ENCODE measurements at places on chromosomes 6 and 20.

DNA sequence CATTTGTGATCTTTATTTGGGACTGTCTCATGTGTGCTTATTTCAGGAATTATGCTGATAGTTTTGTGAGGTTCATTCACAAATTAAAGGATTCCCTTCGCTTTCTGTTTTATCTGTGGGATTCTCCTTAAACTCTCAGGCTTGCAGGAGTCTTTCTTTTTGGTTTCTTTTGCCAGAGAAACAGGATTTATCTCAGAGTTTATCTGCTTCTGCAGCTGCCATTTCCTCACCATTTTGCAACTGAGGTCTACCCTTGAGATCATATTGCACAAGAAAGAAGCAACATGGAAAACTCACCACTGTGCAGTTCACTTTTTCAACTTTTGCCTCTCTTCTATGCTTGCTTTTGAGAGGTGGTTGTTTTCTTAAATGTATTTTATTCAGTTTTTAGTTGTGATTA lies 201.0 kb downstream of the PRL start:
- no peak for DNase-seq

DNA sequence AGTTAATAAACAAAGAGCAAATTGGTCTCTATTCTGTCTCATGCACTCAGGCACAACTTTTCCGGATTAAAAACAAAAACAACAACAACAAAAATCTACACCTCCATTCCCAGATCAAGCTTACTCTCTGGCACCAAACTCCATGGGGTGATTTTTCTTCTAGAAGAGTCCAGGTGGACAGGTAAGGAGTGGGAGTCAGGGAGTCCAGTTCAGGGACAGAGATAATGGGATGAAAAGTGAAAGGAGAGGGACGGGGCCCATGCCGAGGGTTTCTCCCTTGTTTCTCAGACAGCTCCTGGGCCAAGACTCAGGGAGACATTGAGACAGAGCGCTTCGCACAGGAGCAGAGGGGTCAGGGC lies 437 bp upstream of the HLA-A start:
- DNase-seq, result no peak

DNA sequence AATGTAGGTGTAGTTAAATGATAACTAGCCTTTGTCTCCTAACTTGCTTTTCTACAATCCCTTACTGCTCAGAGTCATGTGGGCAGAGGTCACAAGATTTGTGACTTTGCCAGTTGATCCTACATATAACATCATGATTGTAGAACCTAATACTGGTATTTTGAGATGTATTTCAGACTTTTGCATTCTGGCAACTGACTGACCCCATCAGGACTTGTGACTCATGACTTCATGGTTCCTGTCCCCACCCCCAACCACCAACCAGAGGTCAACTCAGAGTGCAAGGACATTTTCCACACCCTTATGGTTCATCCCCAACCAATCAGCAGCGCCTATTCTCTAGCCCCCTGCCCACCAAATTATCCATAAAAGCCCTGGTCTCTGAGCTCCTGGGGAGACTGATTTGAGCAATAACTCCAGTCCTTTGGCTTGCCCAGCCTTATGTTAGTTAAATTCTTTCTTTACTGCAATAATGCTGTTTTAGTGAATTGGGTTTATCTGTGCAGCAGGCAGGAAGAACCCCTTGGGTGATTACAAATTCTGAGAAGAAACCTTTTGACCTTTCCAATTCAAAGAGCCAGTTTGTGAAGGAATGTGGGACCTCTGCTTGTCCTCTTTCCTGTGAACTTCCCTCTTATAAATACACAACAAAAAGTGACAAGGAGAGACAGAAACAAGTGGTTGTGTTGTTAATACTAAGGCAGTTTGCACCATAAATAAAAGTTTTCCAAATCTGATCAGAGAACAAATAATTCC lies 588.7 kb downstream of the UTRN start:
- DNase-seq, result no peak

DNA sequence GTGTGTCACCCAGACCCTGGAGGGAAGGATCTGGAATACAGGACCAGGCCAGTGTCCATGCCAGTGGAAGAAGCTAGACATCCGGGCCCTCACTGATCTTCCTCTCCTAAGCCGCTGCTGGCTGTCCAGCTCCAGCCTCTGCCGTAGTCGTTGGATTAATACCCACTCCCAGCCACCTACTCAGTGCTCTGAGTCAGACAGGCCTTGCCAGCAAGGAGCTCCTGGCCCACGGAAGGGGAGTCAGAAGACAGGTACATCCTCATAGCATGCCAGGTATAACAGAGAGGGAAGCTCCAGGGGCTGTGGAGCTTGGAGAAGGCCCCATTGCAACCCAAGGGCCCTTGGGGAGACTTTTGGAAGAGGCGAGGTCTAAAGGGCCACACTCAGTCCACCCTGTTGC lies 49.0 kb downstream of the STK35 start:
- DNase-seq, result no peak

GRCh38 chr6:9346923-9347322 lies 911.6 kb upstream of the SLC35B3 start:
- DNase-seq, result no peak

DNA sequence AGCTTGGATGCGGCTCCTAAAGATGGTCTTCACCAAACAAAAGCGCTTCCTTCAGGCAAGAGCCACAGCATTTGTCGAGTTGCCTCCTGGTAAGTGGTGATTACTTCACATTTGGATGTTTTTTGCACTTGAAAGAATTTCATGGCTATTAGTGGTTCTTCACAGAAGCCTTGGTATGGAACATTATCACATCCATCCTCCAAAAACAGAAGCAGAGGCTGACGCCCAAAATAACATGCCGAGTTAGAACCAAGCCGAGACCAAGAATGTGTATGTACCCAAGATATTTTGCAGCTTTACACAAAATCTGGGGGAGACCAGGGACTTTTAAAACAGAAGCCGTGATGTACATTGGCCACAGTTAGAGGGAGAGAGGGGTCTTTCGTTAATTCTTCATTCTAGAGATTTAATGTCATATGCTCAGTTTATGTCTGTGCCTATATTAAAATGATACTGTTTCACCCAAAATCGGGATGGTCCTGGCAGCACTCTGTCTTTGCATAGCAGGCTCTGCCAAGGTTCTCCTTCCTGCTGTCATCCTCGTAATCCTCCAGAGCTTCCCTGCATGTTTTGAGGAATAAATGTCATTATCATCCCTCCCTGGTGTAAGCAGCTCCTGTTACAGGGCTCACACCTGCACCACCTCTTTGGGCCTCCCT lies 109.3 kb downstream of the TMEM242 start:
- DNase-seq, result no peak

DNA sequence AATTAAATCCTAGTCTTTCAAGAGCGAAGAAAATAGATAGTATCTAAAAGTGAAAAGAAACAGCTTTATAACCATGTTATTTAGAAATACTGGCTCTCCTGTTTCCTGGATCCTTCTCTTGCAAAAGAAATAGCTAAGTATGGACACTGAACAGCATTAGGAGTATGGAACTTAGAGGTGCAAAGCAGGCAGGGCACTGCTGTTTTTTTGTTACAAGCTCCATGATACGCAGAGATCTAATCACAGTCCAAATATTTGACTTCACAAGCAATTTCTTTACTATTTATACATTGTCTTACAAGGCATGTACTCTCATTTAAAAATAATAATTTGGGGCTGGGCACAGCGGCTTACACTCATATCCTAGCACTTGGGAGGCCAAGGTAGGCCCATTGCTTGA lies 7.6 kb downstream of the TRPC4AP start:
- no peak for DNase-seq

- peak; percentile 20 for DNase-seq
Observed at GRCh38 chr20:58482416-58482815, 32.8 kb downstream of the APCDD1L start.

DNA sequence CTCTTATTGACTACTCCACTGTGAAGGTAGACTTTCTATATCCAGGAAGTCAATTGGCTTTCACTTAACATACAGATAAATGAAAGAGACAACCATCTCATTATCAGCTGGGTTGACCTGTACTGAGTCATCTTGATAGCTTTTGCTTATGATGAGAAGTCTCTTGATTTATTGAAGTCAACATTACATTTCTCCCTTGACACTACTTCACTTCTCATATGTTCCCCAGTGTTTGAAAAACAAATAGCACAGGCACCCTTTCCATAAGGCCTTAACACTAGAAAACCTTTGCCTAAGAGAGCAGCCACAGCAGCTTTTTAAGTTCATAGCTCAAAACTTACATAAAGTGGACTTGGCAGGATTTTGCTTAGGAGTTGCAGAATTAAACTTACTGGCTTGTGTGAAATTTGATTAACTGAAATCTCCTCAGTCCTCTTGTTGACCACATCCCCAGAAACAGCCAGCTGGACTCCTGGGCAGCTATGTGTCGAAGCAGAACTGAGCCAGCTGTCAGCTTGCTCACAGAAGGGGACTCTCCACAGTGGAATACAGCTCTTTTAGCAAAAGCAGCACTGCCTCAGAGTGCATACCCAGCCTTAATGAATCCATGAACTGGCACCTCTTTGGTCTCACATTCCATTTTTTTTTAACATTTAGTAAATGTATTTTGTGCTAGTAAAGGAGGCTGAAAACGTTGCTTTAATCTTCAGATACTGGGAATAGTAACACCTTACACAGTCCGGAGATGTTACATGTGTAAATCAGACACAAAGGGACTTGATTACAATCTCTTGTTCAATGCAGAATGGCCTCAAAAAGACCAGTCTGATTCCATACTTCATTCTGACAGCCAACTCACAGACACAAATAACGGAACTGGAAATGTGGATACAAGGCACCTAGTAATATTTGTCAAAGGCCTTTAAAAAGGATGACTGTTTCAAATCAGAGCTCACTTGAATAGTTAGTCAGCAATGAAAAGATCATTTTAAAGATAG lies 1532.7 kb downstream of the HACE1 start:
- DNase-seq, result no peak

- DNase-seq, result no peak
Observed at GRCh38 chr20:48679599-48679998, 148.2 kb downstream of the PREX1 start.

DNA sequence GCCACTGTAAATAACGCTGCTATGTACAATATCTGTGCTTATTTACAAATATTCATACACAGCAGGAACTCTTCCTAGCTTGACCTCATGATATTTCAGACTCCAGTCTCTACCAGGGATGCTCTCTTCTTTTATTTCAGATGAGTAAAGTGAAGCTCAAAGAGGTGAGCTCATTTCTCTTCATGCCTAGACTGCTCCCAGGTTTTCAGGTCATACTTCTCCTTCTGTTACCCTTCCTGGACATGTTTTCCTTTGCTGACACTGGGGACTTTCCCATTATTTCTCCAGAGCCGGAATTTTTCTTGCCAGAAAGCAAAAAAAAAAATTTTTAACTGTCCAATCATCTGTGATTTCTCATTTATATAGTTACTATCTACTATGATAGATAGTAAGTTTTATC lies 147.2 kb upstream of the DST start:
- DNase-seq, result no peak
